ENCODE measurements at places on chromosomes 12 and 14. TPM values are rescaled to one million over a fixed set of nuclear protein-coding genes. Genes with fewer than 3 reads are reported as not detected.

The A2ML1 gene
- not detected for total RNA-seq

The TDRD9 gene
- total RNA-seq = not detected

The NEUROD4 gene
- total RNA-seq = not detected

The ANO2 gene
- total RNA-seq = under 0.01 TPM

The KCNJ8 gene
- 3.2 TPM for total RNA-seq

Measured in epithelial cell of alveolus of lung (primary cell).